CD4-positive, CD25-positive, alpha-beta regulatory T cell (primary cell): ENCODE measurements at places on chromosomes 13 and 19. TPM values are rescaled to one million over a fixed set of nuclear protein-coding genes. Genes with fewer than 3 reads are reported as not detected.

Gene ZNF772
- 0.74 TPM for total RNA-seq

Gene C19orf81
- total RNA-seq: not detected

Gene CTU1
- total RNA-seq: 5.9 TPM

Gene PNMA8A
- not detected for total RNA-seq

Gene PSG2
- 0.27 TPM for total RNA-seq

Gene FOXA3
- not detected for total RNA-seq

Gene UHRF1
- total RNA-seq: 2.2 TPM

Gene SIGLEC5
- total RNA-seq: not detected

Gene WDR87
- not detected for total RNA-seq

Gene CGB8
- not detected for total RNA-seq

Gene RGL3
- total RNA-seq: not detected

Gene GPR18
- 8.6 TPM for total RNA-seq
